Foreskin keratinocyte (primary cell): ENCODE measurements at places on chromosomes 12 and 14.

- peak; percentile 79 for DNase-seq
These were observed 798.8 kb downstream of the SLC16A7 start for GRCh38 chr12:60394665-60395064.

GRCh38 chr14:23437133-23438100, 2.0 kb upstream of the MYH7 start:
- no peak for DNase-seq

- peak; percentile 75 for DNase-seq
These were observed at the start of gene SDSL for GRCh38 chr12:113422030-113422885. TSS of gene SDSL (plus strand) at chr12:113422380. CDS start at chr12:113427983, 5,603 bp downstream.

GRCh38 chr14:93970585-93970964, 5.8 kb downstream of the ASB2 start:
- no peak for DNase-seq

- DNase-seq: no peak
These were observed 17.1 kb downstream of the MRPL42 start for GRCh38 chr12:93484315-93484981.

DNA sequence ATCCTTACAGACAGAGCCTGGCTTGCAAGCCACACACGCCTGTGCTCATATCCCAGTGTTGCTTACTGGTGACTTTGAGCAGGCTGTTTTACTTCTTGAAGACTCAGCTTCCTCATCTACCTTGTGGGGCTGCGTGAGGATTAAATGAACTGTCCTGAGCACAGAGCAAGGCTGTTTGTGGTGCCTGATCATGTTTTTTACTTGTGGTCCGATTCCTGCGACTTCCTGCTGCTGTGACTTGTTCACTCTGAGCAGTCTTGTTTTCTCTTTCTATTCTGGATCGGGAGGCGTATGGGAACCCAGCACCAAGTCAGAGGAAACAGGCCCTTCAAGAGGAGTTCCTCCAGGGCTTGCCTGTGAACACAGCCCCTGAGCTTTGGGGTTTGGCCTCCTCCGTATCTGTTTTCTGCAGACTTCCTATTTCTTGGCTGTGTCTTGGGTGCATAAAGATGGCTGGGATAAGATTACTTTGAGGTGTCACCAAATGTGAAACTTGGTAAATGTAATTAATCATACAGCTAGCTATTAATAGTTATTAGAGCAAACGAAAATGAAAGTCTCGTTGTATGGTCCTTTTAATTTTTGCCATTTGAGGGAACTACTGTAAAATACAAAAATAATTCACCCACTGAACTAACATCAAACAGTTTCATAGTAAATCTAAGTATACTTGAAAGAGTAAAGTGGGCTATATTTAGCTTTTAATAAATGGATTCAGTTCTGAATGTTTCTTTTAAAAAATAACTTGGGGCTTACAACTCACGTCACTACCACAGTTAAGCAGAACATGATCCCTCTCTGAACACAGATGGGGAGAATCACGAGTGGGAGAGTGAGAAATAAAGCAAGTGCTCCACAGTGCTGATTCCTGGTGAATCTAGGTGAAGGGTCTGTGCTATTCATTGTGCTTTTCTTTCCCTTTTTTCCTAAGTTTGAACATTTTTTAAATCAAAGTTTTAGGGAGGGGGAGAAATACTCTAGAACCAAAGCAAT, 251.5 kb downstream of the FOXN3 start:
- DNase-seq: no peak

DNA sequence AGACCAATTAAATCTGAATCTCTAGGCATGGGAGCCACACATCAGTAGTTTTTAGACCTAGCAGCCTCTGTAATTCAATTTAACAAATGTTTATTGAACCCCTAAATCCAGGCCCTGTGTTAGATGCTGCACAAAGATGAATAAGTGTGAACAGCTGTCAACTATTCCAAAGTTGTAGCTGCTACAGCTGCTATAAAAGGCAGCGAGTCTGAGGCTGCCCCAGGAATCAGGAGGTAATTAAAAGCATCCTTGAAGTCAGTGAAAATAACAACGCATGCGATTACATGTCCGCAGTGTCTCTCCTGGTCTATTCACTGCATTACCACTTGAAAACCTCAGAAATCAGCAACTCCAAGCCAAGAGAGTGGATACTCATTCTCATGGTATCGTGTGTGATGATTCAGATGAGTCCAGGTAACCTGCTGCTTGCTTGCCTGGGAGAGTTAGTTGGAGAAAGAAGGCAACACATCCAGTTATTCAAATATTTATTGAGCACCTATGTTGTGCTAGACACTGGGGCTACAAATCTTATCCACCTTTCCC, 34.9 kb upstream of the DDHD1 start:
- DNase-seq: peak; percentile 65

DNA sequence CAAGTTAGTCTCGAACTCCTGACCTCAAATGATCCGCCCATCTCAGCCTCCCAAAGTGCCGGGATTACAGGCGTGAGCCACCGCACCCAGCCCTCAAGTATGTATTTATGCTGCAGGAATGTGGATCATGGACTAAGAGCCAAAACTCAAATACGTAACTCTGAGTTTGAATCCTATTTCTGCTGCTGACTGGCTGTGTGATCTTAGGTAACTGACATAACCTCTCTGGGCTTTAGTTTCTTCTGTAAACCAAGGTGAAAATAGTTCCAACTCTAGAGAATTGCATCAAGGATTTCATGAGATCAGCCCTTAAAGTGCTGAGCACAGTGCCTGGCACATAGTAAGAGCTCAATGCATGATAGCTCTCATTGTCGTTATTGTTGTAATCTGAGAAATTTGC, 37.4 kb downstream of the HSPB8 start:
- no peak for DNase-seq

- no peak for DNase-seq
These were observed 36.3 kb downstream of the STON2 start for GRCh38 chr14:81363746-81364378.

- DNase-seq: no peak
These were observed 137.8 kb downstream of the EPS8 start for GRCh38 chr12:15651371-15651770.

DNA sequence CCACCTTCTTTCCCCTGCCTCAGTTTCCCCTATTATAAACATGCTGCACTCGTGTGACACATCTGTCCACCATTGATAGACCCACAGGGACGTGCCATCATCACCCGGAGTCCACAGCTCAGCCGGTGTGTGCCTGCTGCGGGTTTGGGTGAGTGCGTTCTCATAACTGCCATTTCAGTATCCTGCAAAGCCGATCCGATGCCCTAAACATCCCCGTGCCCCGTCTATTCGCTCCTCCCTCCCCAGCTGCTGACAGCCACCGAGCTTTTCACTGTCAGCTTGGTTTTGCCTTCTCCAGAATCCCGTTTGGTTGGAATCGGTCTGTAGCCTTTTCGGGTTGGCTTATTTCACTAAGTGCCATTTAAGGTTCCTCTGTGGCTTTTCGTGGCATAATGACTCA, 3.9 kb downstream of the LRCOL1 start:
- no peak for DNase-seq

DNA sequence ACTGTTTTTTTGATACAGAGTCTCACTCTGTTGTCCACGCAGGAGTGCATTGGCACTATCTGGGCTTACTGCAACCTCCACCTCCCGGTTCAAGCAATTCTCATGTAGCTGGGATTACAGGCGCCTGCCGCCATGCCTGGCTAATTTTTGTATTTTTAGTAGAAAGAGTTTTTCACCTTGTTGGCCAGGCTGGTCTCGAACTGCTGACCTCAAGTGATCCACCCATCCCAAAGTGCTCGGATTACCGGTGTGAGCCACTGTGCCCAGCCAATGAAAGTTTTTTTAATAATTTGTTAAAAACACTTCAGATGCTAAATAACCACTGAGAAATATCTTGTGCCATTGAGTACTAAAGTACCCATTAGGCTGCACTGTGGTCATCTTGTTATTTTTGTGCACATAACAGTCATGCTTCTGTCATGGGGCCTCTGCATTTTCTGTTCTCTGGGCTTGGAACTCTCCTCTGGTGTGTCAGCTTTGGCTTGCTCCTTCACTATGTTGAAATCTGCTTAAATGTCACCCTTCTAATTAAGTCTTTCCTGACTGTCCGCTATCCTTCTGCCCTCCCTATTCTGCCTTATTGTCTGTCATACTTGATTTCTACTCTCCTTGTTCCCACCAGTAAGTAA, 105.1 kb downstream of the KTN1 start:
- no peak for DNase-seq

GRCh38 chr12:64180951-64181350, 41.1 kb downstream of the KICS2 start:
- peak; percentile 30 for DNase-seq

GRCh38 chr12:8031872-8032241, 659 bp upstream of the FOXJ2 start:
- no peak for DNase-seq

GRCh38 chr14:48027115-48027514, 351.7 kb upstream of the MDGA2 start:
- no peak for DNase-seq

DNA sequence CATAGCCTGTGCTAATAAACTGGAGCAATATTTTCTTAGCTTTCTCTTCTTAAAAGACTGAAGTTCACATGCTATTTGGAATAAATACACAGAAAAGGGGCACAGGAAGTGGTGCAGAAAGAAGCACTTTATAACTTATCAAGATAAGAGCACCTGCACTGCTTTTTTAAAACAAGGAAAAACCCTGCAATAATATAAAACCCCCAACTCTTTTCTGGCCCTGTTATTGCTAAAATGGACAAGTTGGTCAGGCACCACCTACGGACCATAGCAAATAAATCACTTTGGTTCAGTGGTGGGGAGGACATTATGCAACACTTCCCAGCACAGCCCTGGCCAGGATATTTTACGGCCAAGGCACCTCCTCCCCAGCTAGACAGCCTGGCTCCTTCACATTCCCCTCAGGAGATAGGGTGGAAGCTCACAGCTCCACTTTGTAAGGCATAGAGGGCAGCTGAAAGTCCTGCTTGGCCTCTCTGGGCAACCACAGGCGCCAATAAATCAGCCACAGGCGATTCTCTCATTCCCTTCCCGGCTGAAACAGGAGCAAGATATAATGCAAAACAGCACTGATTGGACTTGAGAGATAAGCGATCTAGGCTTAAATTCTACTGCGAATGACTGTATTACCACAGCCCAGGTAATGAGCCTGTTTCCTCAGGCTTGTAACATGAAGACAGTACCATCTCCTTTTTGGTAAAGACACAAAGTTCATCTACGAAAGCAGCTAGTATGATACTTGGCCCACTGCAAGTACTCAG, 2.0 kb downstream of the ZBTB25 start:
- no peak for DNase-seq

DNA sequence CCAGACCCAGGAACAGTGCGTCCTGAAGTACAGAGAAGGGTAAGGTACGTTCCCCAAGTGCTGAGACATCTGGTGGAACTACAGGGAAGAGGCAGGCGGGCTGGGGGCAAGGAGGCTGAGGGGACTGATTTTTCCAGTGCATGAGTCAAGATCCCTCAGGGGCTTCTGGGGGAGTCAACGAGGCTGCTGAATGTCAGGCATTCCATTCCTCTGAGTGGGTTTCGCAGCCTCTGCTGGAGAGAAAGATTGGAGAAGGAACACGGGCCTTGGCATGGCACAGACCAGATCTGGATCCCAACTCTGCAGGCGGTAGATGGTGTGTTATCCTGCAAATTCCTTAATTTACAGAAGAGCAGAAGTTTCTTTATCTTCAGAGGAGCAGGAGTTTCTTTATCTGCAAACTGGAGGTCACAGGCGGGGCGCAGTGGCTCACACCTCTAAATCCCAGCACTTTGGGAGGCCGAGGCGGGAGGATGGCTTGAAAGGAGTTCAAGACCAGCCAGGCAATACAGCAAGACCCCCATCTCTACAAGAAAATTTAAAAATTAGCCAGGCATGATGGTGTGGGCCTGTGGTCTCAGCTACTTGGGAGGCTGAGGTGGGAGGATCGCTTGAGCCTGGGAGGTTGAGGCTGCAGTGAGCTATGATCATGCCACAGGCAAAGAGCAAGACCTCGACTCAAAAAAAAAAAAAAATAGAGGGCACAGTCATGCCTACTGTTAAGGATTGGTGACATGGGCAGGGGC, 132.6 kb upstream of the MAP1LC3B2 start:
- DNase-seq: peak; percentile 95

DNA sequence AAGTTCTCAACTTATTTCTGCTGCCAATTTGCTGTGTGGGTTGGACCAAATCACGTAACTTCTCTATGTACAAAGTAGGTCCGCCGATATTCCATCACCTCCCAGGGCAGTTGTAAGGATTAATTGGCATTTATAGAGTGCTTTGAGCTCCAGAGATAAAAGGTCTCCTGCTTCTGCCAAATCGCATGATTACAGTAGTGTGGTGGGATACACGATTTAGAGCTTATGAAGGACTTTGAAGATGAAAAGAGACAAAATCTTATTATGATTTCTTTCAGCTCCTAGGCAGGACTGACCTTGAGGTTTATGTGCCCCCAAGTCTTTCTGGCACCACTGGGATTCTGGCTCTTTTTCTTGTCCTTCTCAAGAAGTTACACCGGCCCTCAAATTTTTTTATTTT, 84.7 kb downstream of the TBC1D30 start:
- no peak for DNase-seq

- DNase-seq: peak; percentile 73
These were observed 2.9 kb upstream of the BDKRB1 start for GRCh38 chr14:96252999-96253539.

DNA sequence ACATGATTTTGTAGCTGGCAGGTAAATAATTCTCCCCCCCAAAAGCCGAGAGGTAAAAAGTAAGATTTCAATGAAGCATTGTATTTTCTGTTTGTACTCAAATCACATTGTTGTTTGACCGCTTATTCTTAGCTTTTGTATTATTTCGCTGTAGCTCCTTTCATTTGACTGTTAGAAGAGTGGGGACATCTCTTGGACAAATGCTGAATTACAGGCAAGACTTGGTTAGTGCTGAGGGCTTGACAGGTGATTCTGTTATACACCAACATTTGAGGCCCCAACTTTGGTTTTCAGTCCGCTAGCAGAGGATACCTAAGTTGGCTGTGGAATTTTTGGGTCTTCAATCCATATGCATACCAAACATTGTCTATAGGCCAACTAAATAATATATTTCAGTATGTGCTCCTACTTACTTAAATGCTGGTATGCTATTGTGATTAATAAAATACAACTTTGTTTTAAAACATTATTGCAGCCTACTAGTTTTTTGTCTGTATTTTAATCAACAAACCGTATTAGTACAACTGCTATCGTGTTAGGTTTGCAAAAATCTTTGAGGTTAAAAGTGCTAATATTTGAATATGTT, 102.2 kb downstream of the ERC1 start:
- no peak for DNase-seq

GRCh38 chr12:87382959-87383566, 646.1 kb downstream of the C12orf50 start:
- DNase-seq: no peak

- peak; percentile 75 for DNase-seq
These were observed 23.8 kb upstream of the CATSPERB start for GRCh38 chr14:91755570-91756295.

DNA sequence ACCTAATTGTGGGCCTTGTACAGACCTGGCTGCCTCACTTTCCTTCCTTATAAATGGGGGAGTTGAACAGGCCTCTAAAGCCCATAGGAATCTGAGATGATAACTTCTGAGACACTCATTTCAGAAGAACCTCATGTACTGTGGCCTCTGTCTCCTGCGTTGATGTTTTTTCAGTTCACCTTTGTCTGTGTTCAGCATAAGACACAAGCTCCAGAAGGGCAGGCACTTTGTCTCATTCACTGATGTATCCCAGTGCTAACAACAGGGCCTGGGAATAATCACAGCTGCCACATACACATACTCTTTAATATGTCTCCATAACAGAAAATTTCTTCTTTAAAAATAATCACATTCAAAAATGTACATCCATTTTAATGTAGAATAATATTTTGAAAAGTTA, 3.3 kb downstream of the FGD6 start:
- no peak for DNase-seq

- DNase-seq: no peak
These were observed 5.1 kb downstream of the P3H3 start for GRCh38 chr12:6833189-6833890.
